Upper lobe of right lung (tissue), 1 donor: ENCODE measurements at places on chromosomes 6 and 20.

DNA sequence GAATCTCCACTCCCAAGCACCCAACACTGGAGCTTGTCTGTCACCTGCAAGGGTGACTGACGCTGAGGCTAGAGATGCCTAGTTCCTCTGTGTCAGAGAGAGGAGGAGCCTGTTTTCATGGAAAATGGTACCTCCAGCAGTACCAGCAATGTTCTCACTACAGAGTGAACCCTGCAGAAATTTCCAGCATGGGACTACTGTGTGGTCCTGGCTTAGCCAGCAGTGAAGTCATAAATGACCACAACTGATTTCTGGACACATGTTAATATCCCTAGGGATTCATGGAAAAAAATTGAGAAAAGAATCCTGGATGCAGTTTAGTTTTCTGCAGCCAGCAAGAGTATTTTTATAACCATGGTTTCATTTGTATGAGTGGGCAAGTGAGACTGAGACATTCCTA, 468.1 kb downstream of the CD83 start:
- DNase-seq, result no peak

DNA sequence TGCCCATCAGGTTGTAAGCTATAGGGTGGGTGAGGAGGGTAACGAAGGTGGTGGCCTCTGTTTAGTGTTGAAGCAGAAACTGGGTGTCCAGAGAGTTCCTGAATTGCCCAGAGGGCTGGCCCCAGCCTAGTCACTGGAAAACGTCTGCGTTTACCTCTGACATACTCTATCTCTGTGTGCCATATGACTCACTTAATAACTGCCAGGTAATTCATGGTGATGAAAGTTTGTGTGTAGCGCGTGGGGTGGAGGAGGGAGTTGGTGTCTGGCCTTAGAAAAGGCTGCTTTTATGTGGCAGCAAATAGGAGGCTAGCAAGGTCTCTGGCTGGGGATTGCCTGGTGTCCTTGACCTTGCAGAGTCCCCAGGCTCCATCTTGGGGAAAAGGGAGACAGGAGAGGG, 47.3 kb downstream of the SLC35D3 start:
- no peak for DNase-seq

GRCh38 chr6:147950623-147950987, 392.0 kb upstream of the SASH1 start:
- no peak for DNase-seq

- DNase-seq, result no peak
Measured at GRCh38 chr20:14312001-14312400, 25.4 kb downstream of the FLRT3 start.

- DNase-seq, result no peak
Measured at GRCh38 chr6:84123186-84123585, 89.6 kb downstream of the MRAP2 start.

GRCh38 chr6:44470746-44471145, 83.2 kb downstream of the CDC5L start:
- DNase-seq, result no peak

GRCh38 chr6:30562470-30563425, 5.7 kb downstream of the PRR3 start:
- DNase-seq, result no peak

GRCh38 chr6:155121699-155122098, 126.6 kb downstream of the TIAM2 start:
- DNase-seq, result no peak

DNA sequence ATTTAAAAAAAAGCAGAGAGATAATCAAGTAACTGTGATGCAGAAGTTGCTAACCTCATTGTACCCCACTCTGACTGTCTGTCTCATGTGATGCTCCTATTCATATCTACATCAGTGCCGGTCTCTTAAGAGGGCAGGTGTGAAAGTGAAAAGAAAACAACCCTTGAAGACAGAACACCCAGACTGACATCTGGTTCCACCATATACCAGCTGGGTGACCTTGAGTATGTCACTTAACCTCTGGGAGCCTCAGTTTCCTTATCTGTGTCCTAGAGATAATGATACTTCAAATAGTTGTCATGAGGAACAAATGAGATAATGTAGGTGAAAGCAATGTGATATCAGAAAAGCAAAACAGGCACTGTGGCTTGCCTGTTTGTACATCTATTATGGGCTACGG, 426.8 kb upstream of the SOX4 start:
- DNase-seq, result no peak

DNA sequence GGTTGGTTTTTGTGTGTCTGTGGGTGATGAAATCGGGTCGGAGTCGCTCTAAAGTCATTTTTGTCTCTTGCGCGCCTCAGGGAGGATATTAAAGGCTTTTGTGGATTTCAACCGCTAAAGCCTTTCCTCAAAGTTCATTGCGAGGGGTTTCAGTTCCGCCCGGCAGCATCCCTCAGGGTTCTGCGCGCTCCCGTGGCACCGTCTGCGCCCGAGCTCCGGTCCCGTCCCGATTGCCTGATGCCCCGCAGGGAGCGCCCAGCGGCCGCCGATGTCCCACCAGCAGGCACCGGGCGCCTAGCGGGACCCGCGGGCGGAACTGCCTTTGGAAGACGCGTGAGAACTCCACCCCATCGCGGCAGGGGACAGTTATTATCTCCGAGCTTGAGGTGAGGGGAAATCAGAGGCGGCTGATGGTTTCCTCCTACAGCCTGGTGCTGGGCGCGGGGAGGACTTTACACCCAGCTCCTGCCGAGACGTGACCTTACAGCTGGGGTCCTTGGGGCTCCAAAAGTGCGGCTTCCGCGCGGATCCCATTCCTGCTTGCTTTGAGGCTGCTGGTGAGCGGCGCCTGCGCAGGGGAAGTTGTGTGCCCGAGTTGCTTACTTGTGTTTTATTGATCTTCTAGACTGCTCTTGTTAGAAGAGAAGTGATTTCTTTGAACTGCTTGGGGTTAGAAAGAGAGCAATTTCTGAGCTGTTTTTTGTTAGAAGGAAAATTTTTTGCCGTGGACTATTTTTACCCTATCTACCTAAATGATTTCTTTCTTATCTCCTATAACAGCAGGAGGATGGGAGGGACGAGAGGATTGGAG, 27.1 kb downstream of the ULBP1 start:
- no peak for DNase-seq

- DNase-seq, result no peak
Measured at GRCh38 chr6:42200035-42200434, 5.3 kb upstream of the GUCA1B start.

GRCh38 chr20:5539691-5540090, 210.5 kb upstream of the SHLD1 start:
- DNase-seq, result no peak

DNA sequence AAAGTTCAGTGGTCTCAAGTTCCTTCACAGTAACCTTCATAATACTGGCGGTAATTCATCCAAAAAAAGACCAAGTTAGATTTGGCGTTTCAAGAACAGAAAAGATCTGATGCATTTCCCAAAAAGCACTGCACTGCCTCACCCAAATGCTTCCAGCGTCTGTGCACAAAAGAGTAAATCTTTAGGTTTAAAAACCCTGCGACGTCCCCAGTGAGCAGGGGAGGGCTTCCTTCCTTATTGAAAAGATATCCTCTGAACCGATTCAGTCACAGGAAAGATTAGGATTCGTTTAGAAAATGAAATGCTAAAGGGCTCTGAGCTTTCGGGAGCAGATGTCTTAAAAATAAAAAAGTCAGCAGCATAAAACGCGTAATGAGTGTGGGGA, 654 bp downstream of the TBC1D7 start:
- no peak for DNase-seq
